ENCODE measurements at places on chromosomes 5 and 9.
A peak's percentile ranks its signal among the peaks of the same experiment; 100 is the strongest.

GRCh38 chr5:107129051-107129450 lies 541.7 kb downstream of the EFNA5 start:
- no peak for DNase-seq

DNA sequence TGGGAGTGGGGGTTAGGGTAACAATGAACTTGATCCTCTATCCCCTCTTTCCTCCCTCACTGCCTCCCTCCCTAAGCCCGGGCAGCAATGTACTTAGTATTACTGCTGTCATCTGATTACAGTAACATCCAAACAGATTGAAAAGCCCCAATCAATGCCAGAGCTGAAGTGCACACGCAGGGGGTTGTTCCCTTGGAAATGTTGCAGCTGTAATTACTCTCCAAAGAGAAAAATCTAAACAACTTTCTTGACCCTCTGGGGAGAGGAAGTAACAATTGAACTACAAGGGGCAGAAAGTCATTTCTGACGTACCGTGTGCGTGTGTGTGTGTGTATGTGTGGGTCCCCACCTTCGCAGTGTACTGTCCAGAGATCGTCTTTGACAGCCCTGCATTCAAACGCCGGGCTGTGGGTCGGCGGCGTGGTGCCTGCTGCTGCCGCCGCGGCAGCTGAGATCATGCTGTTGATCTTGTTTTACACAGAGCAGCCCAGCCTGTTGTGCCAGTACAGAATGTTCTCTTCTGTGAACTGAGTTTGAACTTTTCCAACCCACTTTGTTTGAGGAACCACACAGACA lies 66.0 kb upstream of the KLF9 start:
- DNase-seq = no peak

- no peak for DNase-seq
These were observed 16.0 kb downstream of the CTNND2 start for GRCh38 chr5:11888221-11888620.

DNA sequence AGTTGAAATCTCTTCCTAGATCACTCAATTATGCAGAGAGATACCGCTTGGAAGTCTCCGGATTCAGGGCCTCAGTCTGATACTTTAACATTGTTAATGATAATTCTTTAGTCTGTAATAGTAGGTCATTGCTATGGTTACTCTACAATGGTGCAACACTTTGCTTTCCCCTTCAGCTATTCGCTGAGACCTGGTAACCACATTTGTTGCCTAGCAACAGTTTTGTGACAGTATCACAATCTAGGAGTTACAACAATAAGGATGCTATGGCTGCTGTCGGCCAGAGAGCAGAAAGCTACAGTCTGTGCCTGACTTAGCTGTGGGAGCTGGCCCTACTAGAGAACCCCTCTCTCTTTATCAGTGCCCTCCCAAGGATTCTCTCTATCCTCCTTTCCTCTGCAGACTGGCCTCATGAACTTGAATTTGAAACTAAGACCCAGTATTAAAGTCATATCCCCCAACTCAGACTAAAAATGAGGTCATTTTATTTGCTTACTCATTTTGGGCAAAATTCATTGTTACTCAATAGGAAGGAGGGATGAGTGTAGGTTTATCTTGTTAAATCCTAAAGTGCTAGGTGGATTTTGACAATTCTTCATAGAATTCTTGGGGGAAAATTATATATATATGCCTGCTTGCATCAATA lies 39.3 kb downstream of the NR2F1 start:
- DNase-seq = peak; percentile 38

- no peak for DNase-seq
These were observed 22.0 kb upstream of the TEK start for GRCh38 chr9:27086818-27087680.

GRCh38 chr5:174221436-174221835 lies 175.9 kb downstream of the NSG2 start:
- no peak for DNase-seq

DNA sequence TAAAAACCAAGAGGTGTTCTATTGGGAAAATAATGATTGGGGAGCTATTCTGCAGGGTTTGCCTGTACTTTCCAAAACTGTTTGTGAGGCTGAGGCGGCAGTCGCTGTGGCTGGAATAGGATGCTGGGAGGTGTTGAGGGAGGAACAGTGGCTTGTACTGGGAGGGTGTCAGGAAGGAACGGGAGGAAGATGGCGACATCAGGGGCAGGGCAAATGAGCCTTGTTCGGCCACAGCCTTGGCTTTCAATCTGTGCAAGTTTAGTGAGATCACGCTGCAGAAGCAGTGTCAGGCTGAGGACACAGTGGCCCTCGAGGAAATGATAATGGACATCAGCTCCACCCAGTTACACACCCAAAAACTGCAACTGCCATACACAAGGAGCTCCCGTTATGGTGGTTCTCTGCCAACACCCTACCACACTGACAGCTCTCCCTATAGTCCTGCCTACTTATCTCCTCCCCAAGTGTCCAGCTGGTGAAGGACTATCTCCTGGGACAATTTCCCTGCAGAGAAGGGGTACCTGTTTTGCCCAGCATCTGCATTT lies 27.3 kb downstream of the KIF2A start:
- no peak for DNase-seq

- no peak for DNase-seq
These were observed 14.2 kb downstream of the ABHD17B start for GRCh38 chr9:71896761-71897160.

DNA sequence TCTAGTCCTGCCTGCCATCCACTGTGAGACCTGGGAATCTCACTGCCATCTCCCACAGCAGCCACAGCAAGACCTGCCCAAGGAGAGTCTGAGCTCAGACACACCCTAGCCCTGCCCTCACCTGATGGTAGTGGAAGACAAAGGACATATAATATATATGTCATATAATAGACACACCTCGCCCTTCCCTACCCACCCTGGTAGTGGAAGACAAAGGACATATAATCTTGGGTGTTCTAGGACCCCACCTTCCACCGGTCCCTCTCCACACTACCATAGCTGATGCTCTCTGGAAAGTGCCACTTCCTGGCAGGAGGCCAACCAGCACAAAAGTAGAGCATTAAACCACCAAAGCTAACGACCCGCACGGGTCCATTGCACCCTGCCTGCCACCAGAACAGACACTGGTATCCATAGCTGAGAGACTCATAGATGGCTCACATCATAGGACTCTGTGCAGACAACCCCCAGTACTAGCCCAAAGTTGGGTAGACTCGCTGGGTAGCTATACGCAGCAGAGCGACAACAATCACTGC lies 545.6 kb downstream of the CAAP1 start:
- no peak for DNase-seq

DNA sequence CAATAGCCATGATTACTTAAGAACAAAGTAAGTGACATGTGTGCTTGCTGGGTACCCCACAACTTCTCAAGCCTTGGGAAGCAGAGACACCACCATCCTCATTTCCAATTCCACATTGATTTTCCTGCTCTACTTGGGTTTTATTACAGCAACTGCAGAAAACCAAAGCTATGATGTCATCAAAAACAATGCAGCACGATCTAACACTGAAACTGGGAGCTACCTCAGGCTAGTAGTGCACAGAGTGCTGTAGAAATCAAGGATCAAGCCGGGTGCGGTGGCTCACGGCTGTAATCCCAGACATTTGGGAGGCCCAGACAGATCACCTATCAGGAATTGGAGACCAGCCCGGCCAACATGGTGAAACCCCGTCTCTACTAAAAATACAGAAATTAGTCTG lies 174.4 kb upstream of the MSX2 start:
- DNase-seq = no peak

GRCh38 chr9:5863092-5863746 lies 27.5 kb upstream of the MLANA start:
- DNase-seq = no peak

DNA sequence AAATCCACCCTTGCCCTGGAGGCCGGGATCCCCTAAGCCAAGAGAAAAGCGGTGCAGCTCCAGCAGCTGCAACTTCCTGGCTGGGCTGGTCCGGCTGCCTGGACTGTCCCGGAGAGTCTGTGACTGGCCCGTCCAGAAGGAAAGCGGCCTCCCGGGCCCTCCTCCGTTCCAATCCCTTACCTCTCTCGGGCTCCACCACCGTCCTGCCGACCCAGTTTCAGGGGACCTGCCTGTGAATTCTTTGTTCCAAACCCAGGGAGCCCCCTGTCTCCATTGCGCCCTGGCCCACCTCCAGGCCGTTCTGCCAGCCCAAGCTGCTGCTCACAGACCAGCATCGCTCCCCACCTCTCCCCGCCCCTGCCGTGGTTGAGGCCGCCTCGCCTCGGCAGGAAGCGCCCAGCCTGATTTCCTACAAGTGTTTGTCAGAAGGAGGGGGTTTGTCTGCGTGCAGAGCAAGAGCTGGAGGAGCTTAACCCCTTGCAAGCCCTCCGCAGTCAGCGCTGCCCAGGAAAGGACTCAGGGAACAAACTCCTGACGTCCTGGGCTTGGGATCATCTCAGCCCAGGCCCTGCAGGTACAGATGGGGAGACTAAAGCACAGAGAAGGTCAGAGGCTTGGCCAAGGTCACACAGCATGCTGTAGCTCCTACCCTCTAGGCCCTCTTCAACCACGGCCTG lies at the start of gene AKNA:
TSS of gene AKNA (minus strand) at position 303 of the 677 bp plus-strand sequence. CDS start 6,649 bp downstream, outside the sequence.
- DNase-seq = peak; percentile 86

DNA sequence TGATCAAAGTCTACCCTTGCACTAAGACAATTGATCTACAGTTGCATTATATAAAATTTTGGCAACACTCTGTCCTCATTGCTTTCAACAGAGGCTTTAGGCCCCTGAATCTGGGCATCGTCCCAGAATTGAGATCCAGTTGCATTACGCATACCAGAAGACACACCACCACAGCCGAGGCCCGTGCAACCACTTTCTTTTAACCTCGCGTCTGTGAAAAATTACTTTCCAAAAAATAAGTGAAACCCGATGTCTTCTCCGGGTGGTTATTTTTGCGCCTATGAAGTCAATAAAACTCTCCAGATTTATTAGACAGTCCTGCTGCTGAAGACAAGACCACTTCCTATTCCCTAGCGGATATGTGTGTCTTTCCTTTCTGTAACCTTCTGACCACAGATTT lies 52.1 kb upstream of the NFIB start:
- DNase-seq = no peak

Measured in activated T-cell treated with anti-CD3 and anti-CD28 coated beads, Interleukin-2, amount 50 U/mL, for 48 hours (primary cell).